Transverse colon (tissue), 4 donors: ENCODE measurements at places on chromosomes 2 and 18. TPM values are rescaled to one million over a fixed set of nuclear protein-coding genes. Genes with fewer than 3 reads are reported as not detected.

GRCh38 chr2:17252258-17252657, 266.0 kb downstream of the RAD51AP2 start:
- DNase-seq: no peak

DNA sequence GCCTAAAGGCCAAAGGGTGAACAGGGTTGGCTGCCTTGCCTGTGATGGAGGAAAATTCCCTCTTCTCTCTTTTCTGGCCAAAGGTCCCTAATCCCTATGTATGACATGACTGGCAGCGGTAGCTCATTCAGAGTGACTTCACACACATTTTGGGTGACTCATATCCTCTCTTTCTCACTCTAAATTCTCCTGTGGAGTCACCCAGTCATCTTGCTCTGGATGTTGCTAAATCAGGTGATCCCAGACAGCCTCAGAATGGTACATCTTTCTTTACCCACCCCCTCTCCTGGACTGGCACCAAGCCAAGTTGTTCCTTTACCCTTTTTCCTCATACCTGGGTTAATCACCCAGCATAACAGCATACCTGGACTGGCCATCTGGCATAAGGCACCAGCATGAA, 77.2 kb downstream of the NEURL3 start:
- no peak for DNase-seq

DNA sequence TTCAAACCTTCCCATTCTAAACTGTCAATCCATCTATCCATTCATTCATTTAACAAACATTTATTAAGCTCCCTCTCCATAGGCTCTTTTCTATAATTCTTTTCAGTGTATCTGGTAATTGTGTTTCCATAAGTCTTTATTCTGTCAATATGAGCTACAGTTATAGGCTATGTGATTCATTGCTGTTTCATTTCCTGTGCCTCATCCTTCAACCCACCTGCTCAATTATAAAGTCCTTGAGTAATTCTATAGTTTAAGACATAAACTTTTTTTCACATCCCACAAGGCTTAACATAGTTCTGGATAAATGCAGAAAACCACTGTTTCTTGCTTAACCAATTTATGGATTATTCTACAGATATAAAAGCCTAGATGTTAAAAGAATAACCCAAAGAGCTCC, 84.2 kb upstream of the PIK3C3 start:
- no peak for DNase-seq

GRCh38 chr2:107592280-107592624, 234.4 kb upstream of the RGPD4 start:
- DNase-seq: no peak

GRCh38 chr2:196113061-196113974, 44.7 kb upstream of the DNAH7 start:
- no peak for DNase-seq

- DNase-seq: no peak
Measured at GRCh38 chr18:76679945-76680344, 142.4 kb upstream of the ZNF236 start.

KIDINS220 gene
- 79.3 TPM for total RNA-seq

MYCN gene
- not detected for total RNA-seq
